ENCODE measurements at places on chromosomes 13 and 19.

DNA sequence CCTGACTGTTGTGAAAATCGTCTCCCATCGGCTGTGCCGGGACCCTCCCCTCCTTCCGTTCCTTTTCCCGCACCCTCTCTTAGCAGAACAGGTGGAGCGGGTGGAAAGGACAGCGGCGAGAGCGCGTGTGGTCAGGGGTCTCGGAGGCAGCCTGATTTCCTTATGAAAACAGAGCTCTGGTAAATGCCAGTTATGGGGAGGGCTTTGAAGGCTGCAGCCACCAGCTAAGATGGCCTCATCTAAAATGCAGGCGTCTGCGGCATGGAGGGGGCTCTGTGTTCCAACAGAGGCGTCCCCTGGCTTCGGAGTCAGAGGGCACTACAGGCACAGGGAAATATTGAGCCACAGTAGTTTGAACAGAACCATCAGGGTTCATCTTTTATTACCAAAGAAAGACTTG, 93.8 kb upstream of the SOX1 start:
- DNase-seq, result no peak

DNA sequence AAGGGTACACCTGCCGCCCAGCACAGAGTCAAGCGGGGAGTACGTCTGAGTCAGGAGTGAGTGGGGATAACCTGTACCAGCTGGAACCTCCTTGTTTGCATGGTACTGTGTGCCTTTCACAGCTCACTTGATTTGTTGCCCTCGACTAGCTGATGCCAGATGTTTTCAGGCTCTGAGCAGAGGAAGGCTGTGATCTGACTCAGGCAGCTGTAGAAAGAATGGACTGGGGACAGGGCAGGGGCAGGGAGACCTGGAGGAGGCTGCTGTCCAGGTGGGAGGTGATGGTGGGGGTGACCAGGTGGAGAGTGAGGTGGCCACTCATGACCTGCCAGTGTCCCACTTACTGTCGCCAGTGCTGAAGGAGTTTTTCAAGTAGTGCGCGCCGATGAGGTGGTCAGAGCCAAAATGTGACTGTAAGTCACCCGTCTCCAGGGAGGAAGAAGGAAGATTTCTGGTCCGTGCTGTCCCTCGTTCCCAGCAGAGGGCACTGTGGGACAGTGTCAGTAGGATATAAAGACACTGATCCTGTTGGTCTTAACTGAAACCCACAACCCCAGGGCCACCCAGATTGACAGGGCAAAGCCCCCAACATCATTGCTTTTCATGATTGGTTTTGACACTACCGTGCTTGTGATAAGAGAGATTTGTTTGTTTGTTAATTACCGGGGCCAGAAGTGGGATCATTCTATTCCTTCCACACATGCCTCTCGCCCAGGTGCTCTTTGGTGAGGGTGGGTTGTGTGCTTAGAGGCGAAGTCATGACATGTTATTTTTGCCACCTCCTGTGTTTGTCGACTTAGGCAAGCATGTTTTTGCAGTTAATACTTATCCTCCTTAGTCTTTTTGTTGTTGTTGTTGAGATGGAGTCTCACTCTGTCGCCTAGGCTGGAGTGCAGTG, 128.4 kb downstream of the DPF1 start:
- DNase-seq, result peak; percentile 66

DNA sequence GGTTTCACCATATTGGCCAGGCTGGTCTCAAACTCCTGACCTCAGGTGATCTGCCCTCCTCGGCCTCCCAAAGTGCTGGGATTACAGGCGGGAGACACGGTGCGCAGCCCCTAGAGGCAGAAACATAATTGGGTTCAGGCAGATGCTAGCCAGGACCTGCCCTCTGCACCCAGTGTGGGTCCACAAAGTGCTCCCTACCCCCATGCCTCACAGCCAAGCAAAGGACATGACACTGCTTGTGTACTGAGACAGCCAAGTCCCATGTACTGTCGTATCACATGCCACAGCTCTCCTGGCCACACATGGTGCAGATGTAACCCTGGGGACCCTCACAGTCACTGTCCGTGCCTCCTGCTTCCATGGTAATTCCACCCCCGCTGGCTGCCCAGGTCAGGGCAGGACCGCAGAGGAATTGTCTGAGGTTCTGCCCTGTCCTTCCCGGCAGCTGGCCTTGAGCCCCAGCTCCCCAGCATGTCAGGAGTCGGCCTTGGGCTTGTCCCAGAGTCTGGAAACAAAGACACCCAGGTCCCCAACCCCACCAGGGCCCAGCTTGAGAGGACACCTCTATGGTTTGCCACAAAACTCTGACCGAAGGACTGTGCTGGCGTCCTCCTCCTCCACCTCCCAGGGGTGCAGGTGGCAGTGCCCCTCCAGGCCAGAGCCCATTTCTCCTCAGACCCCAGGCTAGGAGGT, 7.6 kb downstream of the PRR36 start:
- no peak for DNase-seq

- DNase-seq, result no peak
Observed at GRCh38 chr13:88670509-88670908, 999.3 kb downstream of the SLITRK5 start.

DNA sequence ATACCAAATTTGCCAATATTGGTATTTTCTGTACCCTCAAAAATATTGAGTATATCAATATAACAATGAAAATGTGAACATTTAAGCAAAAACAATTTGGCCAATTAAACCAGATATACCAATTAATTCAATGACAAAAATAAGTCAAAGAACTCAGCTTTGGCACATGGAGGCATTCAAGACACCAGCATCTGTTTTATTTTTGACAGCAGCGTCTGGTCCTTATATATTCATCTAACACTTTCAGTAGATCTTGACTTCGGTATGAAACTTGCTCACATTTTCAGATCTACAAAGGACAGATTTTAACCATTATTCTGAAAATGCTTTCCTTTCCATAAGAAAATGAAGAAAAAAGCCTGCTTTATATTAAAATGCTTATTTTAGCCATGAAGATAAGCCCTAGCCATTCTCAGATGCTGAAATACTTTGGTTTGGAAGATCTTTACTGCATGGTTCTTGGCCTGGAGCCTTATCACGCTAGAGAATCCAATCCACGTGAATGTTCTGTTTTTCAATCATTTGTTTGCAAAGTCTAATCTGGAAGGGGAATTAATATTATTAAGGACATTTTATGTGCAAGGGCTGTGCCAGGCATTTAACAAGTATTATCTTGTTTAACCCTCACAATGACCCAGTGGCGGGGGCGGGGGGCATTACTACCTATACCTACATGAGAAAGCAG, 132.2 kb downstream of the DLEU7 start:
- no peak for DNase-seq

- no peak for DNase-seq
Observed at GRCh38 chr13:42065414-42065813, 17.0 kb downstream of the DGKH start.

DNA sequence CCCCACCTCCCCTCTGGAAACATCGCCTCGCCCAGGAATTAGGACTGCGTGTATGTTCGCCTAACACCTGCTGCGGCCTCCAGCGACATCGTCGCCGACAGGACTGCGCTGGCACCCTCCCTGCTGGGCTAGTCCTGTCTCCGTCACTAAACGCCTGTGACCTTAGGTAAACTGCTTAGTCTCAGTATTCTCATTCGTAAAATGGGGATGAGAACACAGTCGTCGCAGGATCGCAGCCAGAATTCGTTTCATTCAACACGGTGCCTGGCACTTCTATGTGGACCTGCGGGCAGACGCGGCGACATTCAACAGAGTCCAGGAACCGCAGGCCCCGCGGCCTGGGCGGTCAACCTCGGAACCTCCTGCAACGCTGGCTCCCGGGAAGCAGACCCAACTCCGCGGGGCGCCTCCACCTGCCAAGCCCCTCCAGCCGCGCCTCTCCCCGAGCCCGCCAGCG, 485 bp downstream of the CRYL1 start:
- no peak for DNase-seq

DNA sequence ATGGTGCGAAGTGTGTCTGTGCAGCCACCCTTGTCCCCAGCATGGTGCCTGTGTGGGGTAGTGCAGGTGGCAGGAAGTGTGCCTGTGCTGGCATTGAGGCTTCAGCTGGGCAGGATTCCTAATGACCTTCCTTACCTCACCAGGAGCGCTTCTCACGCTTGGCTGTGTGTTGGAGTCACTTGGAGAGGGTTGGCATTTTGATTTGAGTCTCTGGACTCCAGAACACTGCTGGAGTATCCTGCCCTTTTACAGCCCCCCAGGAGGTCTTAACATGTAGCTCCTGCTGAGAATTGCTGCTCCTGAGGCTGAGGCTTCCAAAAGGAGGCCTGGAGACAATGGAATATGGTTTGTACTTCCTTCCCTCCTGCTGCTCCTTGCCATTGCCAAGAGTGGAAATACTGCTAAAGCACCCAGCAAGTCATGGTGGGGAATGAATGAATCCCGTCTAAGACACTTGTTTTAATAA, 87.1 kb downstream of the ARHGEF7 start:
- no peak for DNase-seq

GRCh38 chr13:33401238-33401637, 115.7 kb upstream of the STARD13 start:
- DNase-seq, result no peak

DNA sequence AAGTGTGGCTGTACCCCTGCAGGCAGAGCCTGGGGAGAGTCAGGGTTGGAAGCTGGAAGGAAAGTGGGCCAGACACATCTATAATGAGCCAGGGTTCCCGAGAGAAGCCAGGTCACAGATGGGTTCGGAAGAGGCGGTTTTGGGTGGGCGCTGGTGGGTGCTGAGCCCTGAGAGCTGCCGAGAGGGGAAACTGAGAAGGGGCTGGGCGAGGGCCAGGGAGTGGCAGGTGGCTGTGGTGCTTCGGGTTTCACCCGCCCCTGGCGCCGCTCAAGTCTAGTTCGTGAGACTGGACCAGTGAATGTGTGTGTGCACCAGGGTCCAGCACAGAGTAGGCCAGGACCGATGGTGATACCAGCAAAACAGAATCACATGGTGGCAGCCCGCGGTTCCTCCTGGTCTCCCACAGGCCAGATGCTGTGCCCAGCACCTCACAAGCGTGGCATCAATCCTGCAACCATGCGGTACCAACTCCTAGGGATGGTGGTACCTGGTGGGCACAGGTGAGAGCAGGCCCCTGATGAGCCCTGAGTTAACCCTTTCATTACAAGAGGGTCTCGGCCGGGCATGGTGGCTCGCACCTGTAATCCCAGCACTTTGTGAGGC, 1.8 kb upstream of the LRRC4B start:
- no peak for DNase-seq
